CD4-positive, alpha-beta T cell treated with Interleukin-12 subunit alpha and Interleukin-12 subunit beta, for 1 hour (primary cell): ENCODE measurements at places on chromosomes 12 and 14.

GRCh38 chr12:56833780-56834179, 70.7 kb downstream of the HSD17B6 start:
- DNase-seq = no peak

- no peak for DNase-seq
These were observed 50.5 kb upstream of the RTRAF start for GRCh38 chr14:51938821-51939220.

- DNase-seq = no peak
These were observed 19.9 kb upstream of the GPR68 start for GRCh38 chr14:91264151-91265150.

DNA sequence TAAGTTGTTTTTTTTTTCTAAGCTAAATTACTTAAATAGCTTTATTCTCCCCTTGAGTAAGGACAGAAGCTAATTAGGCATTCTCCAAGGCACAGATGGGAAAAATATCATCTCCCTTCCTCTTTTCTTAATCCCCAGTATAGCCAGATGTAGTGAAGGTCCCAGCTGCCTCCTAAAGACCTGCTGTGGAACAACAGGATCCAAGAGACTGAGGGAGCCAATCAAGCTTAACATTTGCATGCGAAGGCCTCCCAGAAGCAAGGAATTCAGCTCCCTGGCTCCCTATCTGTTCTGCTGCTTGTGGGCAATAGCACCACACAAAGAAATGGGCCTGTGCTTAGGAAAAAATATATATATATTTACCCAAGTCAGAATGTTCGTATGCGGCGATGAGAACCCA, 255.2 kb downstream of the SYT1 start:
- DNase-seq = no peak

- no peak for DNase-seq
These were observed 177.7 kb downstream of the MED13L start for GRCh38 chr12:116099652-116100432.
